GF-D8 (cell line): ENCODE measurements at places on chromosomes 11 and 22.

DNA sequence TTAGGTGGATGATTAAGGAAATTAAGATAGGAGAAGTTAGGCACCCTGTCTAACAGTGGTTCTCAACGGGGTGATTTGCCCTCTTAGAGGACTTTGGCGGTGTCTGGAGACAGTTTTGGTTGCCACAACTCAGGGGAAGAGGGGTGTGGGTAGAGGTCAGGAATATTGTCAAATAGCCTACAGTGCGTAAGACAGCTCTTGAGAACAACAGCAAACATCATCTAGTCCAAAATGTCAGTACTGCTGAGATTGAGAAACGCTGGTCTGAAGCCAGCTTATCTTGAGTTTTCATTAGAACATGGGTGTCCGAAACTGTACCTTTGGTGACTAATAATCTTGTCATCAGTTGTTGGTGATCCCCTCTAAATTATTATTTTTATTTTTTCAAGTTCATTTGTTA, 38.4 kb downstream of the CECR2 start:
- DNase-seq = no peak

- no peak for DNase-seq
Observed at GRCh38 chr11:56509439-56509838, 18.3 kb upstream of the OR5M8 start.

DNA sequence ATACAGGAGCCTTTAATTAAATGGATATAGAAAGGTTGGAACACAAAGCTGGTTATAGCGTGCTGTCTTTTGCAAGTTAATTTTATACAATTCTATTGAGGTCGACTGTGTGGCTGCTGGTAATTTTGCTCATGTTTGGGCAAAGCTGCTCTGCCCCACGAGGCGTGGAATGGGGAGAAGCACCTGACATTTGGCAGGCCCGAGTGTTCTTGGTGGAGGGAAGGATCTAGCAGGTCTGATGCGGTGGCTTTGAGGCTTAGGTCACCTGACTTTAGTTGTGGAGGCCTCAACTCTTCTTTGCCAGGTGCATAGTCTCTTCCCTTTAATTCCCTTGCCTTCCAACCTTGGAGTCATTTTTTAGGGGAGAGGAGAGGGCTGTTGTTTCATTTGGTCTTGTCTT, 97.3 kb downstream of the ZBTB16 start:
- DNase-seq = no peak

DNA sequence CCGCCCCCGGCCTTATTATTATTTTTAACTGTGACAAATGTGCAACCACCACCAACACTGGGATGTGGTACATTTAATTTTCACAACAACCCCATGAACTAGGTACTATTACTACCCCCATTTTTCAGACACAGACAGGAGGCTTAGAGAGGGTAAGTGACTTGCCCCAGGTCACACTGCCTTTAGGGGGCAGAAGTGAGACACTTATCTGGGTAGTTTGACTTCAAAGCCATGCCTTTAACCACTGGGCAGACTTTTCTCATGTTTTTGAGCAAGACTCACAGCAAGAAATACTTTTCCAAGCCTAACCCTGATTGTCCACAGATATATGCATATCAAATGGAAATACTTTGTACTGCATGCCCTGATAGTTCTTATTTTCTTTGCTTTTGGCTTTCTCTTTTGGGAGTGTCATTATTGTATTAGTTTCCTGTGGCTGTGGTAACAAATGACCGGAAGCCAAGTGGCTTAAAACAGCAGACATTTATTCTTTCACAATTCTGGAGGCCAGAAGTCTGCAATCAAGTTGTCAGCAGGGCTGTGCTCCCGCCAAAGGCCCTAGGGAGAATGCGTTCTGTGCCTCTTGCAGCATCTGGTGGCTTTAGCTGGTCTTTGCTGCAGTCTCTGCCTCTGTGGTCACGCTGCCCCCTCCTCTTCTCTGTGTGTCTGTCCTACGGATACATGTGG, 110.8 kb downstream of the GRIK4 start:
- DNase-seq = no peak

DNA sequence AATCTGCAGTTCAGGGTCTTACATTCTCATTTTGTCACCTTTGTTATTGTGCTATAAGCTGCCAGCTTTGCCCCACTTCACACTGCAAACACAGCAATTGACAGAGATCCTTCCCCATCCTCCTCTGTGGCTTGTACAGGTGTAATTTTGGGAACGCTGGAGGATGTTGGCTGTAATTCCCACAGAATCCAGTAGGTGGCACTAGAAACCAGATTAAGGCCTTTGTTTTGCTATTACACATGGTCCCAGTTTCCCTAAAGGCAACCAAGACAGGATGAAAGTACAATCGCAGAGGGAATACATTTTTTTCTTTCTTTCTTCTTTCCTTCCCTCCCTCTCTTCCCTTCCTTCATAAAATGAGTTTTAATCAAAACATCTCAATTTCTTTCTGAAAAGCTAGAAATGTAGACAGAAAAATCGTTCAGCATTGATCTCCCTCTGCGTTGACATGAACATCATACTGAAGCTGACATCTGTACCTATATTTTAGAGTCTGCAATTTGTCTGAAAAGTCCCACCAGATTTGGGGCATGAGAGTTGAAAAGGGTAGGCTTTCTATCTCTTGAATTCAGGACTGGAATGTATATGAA, 21.3 kb upstream of the NELL1 start:
- no peak for DNase-seq

DNA sequence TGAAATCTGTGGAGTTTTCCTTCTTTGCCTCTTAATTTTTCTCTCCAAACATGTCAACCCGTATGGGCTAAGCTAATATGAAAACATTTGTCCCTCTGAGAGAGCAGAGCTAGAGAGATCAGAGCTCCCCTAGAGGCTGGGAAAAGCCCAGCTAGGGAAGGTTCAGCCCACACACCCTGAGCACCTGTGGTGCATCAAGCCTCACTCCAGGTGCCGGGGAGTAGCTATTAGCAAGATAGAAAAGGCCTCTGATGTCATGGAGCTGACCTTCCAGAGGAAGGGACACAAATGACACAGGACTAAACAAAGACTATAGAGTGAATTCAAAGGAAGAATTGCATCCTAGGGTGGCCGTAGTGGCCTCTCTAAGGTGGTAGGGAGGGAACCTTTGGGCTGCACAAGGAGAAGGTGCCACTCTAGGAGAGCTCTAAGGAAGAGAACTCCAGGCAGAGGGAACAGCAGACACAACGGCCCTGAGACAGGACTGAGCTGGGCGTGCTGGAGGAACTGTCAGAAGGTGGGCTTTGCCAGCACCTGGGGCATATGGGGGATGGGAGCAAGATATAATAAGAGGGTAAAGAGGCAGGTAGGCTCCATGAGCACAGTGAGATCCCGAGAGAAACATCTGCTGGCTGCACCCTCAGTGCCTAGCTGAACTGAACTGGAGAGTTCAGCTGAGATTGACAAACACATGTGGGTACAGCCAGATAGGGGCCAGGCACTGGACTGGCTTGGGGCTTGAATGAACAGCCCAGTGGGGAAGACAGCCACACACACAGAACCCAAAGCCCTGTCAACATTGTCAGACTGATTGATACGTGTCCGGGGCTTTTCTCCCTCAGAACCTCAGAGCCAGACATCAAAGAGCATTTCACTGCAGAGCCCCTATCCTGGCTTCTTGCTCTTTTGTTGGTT, 65.5 kb upstream of the DRD2 start:
- no peak for DNase-seq

DNA sequence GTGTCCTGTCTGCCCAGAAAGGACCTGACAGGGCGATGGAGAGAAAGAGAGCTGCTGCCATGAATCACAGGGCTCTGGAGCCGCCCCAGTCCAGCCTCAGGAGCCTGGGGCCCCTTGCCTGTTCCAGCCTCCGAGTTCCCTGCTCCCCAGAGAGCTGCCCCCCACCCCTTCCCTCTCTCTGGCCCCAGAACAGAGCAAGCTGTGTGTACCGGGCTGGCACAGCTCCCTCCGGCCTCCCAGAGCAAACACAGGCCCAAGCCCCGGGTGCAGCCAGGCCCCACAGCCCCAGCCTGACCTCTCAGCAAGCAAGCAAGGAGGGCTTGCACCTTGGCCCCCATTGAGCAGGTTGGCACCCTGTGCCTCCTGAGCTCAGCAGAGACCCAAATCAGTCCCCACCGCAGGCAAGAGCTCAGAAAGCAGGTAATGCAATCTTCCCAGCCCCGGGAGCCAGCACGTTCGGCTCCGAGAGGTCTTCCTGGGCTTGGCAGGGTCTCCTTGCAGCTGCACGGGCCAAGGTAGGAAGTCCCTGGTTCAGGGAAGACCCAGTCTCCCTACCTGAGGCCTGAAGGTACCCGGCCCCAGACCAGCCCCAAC, 1.4 kb downstream of the PACSIN3 start:
- DNase-seq = no peak

GRCh38 chr11:6531267-6531752, 34.2 kb downstream of the DNHD1 start:
- DNase-seq = no peak

- no peak for DNase-seq
Observed at GRCh38 chr11:130473795-130474377, 25.4 kb downstream of the ADAMTS15 start.

DNA sequence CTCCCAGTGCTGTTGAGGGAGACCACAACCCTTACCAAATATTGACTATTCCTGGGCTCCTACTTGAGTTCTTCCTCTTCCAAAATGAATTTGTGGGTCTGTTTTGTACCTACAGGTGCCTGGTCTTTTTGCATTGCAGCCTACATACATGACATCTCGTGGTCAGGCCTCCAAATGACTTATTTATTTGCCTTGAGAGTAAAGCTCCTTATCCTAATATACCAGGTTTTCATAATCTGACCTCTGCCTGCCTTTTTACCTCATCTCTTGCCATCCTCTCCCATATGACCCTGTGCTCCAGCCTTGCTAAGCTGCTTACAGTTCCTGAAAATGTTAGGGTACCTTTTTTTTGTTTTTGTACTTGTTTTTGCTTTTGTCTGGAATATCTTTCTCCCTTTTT, 130.4 kb downstream of the UVRAG start:
- DNase-seq = no peak

DNA sequence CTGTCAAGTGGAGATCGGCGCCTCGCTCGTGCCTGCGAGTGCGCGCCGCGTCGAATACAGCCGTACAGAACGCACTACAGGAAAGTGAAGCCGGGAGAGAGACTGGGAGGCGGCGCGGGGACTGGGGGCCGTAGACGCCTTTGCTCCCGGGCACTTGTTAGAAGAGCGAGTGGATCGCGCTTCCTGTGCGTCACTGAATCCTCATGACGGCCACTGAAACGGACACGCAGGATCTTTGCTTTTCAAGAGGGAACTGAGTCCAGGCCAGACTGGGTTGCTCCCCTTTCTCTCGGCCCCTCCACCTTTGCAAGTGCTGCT, 314 bp downstream of the RIC8A start:
- no peak for DNase-seq

GRCh38 chr11:93921695-93922468, 71.5 kb upstream of the VSTM5 start:
- DNase-seq = no peak

- no peak for DNase-seq
Observed at GRCh38 chr11:118343981-118344515, at the start of gene CD3G. CD3G (plus strand) TSS chr11:118344344; CDS start chr11:118344424, 80 bp downstream.

- no peak for DNase-seq
Observed at GRCh38 chr22:44625421-44625760, 76.6 kb upstream of the PRR5 start.

DNA sequence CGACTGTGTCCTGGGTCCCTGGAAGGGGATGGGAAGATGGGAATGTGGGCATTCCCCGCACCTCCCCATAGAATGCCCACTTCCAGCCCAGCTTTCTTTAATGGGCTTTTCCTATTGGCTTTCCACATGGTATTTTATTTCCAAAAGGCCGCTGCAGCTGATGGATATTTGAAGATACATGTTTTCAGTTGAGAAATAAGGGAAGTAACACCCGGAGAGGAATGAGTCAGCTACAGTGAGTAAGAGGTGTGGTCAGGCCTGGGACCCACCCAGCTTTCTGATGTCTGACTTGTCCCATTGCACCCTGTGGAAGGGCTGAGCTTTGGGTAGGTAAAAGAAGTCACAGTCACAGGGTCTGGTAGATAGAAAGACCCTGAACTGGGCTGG, 476.9 kb downstream of the MIAT start:
- peak; percentile 31 for DNase-seq

DNA sequence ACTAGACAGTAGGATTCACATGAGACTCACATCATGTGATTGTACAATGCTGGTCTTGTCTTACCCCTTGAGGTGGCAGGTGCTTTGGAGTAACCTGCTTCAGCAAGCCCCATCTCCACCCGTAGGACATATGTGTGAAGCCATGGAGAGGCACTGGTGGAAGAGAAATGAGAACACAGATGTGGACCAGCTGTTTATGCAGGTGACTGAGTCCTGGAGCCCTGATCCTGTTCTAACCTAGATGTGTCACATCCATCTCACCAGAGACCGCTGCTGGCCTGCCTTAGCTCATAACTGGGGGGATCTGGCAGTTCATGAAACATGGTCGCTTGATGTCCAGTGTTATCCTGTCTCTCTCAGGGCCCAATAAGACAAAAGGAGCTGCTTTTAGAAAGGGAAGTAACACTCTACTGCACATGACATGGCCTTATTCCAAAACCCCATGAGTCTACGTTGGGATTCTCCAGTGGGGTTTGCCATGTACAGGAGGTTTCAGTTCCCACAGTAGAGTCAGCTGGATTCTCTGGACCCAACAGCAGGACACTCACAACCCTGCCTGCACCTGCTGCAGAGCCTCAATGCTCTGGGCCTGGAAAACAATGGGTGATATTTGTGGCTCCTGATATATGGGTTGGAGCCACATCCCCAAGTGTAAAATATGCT, 62.0 kb downstream of the GGTLC2 start:
- no peak for DNase-seq

- DNase-seq = no peak
Observed at GRCh38 chr11:31819621-31820437, 8.7 kb upstream of the PAX6 start.

- DNase-seq = no peak
Observed at GRCh38 chr11:130580891-130581492, 132.5 kb downstream of the ADAMTS15 start.

GRCh38 chr22:46273432-46274148, 5.8 kb downstream of the TTC38 start:
- DNase-seq = no peak

- DNase-seq = no peak
Observed at GRCh38 chr11:206526-207207, 532 bp downstream of the BET1L start.

- no peak for DNase-seq
Observed at GRCh38 chr11:108511851-108512474, 13.8 kb upstream of the POGLUT3 start.

DNA sequence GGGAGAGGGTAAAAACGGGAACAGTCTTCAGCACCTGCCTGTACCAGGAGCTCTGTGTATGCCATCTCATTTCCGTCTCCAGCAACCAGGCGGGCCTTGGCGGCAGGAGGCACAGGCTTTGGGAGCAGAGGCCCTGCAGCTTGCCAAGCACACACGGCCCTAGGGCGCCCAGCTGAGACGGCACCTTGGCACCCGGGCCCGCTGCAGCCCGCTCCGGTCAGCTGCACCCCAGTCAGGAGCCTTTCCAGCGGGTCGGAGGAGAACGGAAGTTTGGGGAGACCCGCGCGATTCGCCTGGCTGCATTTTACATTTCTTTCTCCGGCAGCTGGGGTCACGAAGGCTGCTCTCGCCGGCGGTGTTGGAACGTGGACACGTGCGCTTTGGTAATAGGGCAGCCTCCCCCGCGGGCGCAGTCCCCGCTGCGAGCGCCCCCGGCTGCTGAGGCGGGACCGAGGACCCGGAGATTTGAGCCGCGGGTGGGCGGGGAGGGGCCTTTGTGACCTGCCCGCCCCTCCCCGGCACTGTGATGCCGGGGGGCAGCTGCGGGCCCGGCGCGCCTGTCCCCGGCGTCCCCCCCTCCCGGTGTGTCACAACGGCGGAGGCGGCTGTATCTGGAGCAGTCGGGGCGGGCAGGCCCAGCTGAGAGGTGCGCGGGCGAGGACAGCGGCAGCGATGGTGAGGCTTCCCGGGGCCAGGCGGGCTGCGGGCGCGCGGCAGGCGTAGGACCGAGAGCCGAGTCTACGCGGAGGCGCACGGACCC, at the start of gene TUBA8:
TSS of gene TUBA8 (plus strand) at position 616 of the 760 bp plus-strand sequence. CDS start at position 673, 57 bp downstream.
- no peak for DNase-seq
